Epithelial cell of prostate (primary cell): ENCODE measurements at places on chromosomes 16 and 17.

DNA sequence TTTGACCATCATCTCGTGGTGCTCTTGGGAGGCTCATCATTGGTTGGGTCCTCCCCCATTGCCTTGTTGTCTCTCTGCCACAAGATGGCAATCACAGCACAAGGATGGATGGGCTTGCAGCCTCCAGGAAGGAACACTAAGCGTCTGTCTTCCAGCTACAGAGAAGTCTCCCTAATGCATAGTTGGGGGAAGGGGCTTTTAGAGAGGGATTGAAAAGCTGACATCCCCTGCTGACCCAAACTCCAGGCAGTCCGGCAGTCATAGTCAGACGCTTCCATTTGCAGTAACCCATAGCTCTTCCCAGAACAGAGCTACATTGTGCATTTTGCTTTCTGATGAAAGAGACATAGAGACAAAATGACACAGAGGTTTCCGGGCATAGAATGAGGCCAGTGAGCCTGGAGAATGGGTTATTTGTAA, 111.4 kb downstream of the UTP18 start:
- peak; percentile 22 for DNase-seq

DNA sequence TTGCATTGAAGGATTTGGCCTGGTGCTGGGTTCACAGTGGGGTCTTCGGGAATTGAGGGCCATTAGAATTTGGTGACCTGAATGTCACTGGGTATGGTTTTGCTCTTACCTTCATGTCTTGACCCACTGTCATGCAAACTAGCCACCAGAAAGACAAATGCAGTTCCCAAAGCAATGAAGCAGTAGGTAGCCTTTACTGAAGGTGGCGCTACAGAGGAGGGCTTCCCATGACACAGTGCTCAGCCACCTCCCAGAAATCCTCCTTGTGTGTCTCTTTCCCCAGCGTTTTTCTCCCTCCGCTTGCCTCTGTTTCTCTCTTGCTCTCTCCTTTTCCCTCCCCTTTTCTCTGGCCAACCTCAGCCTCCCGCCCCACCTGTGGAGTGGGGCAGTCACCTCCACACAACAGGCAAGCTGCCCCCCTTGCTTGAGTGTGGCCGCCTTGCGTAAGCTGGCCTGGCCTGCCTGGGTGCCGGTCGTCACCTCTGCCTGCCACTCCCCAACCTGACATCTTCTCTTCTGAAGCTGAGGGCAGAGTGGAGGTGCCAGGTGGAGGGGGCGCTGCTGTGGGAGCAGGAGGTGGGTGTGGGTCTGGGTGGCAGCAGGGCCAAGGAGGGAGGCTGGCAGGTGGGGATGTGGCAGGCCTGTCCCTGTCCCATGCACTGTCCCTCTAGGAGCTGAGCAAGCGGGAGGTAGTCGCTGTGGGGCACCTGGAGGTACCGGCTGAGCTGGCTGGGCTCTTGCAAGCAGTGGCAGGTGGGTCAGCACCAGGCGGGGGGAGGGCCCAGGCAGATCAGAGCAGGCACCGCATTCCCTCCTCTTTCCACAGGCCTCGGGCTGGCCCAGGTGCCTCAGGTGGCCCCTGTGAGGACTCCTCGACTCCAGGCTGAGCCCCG, 34.7 kb downstream of the MYO15A start:
- DNase-seq: no peak

GRCh38 chr17:38705523-38705802, 390 bp downstream of the MLLT6 start:
- DNase-seq: no peak

GRCh38 chr17:19539040-19539399, 5.4 kb downstream of the SLC47A1 start:
- DNase-seq: no peak

- DNase-seq: no peak
These were observed 79.3 kb downstream of the SDR42E1 start for GRCh38 chr16:81931927-81932326.

GRCh38 chr16:25838724-25839186, 147.0 kb downstream of the HS3ST4 start:
- no peak for DNase-seq

GRCh38 chr17:48724251-48725003, 1.4 kb downstream of the PRAC2 start:
- DNase-seq: no peak

DNA sequence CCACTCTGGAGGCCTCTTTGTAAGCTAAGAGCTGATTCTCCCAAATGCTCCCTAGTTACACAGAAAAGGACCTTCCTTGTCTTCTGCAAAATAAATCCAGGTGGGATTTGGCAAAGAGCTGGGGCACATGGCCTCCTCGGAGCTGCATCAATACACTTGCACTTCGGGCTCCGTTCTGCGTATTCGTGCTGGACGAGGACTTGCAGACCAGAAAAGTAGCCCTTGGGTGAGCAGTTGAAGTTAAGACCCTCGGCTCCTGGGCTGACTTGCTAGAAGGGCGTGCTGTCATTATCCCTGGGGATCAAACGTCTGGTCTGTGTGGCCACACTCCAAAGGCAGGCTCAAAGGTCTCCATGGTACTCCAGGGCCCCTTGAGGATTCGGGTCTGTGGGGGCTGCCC, 144.2 kb upstream of the RPH3AL start:
- no peak for DNase-seq

DNA sequence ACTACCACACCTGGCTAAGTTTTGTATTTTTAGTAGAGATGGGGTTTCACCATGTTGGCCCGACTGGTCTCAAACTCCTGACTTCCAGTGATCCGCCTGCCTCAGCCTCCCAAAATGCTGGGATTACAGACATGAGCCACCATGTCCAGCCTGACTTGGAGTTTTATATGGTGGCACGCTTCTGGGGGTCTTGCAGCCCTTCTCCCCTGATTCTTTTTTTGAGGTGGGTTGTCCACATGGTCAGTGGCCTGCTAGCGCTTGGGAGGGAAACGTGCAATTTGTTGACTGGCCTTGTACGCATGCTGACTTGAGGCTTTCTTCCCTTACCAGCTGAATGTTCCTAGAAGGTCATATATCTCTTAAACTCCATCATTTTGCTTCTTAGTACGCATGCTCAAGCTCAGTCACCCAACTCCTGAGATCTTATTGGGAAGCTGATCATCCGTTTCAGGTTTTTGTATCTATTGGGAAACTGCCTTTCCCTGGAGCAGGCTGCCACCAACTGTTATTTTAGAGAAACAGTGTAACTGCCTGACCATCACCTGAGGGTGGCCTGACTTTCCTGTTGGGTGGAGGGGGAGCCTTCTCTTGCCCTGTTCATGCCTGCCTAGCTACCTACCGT, 13.7 kb upstream of the LDHD start:
- DNase-seq: no peak

DNA sequence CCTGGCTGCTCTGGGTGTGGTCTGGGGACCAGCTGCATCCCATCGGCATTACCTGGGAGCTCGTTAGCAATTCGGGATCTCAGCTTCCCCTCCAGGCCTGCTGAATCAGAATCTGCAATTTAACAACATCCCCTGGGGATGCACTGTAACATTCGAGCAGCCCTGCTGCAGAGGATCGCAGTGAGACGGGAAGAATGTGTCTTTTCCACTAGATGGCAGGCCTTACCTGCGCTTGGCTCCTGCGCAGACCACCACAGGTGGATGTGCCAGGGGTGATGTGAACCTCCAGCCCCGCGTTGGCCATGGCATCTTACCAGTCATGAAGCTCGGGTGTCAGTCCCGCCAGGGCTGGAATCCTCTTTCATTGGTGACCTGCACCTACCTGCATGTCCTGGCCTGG, 209.9 kb downstream of the PRKCB start:
- DNase-seq: no peak

- peak; percentile 62 for DNase-seq
These were observed 15.0 kb upstream of the RAI1 start for GRCh38 chr17:17666111-17666714.

- no peak for DNase-seq
These were observed 147.9 kb upstream of the MON1B start for GRCh38 chr16:77043076-77043475.

DNA sequence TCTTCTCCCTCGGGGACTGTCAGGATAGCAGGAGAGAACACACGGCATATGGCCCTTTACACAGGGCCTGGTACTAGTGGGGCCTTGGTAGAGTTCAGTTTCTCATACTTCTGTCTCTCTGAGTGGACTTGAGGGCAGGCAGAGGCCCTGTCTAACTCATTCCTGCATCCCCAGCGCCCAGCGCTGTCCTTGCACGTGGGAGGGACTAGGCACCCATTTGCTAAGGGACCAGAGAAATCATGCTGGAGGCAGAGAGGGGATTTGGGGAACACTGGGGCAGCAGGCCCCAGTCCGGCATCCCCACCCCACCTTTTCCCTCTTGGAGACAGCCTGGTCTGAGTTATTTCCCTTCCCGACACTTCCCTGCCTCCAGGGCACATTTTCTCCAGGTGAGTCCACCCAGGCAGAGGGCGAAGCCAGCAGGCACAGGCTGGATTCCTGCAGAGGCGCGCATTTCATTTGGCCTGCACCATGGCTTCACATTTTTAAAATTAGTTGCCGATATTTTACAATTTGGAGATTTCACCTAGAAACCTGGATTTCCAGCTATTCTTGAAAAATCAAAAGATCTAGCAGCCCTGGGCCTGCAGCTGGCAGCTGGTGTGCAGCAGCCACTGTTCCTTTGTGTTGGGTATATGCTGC, 9.7 kb upstream of the NKD1 start:
- DNase-seq: no peak

GRCh38 chr16:81403601-81404391, 40.8 kb upstream of the CMIP start:
- peak; percentile 18 for DNase-seq

DNA sequence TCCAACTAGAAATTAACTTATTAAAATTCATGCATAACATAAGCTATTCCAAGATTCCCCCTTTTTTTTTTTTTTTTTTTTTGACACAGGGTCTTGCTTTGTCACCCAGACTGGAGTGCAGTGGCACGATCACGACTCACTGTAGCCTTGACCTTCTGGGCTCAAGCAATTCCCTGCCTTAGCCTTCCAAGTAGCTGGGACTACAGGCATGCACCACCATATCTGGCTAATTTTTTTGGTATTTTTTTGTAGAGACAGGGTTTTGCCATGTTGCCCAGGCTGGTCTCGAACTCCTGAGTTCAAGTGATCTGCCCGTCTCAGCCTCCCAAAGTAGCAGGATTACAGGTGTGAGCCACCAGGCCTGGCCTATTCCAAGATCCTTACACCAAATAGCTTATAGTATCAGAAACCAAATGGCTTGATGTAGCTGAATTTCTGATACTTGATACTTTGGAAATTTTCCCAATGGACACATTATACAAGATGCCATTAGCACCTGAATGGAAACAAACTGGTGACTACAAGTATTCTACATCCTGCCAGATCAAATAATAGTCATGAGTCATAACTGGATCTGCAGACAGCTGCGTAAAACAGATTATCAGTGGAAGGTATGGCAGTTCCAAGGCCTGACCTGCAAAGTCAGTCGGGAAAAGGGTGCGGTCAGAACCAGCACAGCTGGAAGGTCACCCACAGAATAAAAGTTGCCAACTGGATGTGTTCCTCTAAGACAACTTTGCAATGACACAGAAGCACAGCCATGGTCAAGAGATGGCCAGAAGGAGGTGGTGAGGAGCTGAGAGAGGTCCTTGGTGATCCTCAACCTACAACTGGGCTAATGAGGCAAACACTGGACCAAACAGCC, 14.5 kb downstream of the TUBG1 start:
- DNase-seq: peak; percentile 73

GRCh38 chr17:79990704-79991103, 45.0 kb downstream of the TBC1D16 start:
- DNase-seq: no peak

- DNase-seq: no peak
These were observed 32.7 kb downstream of the TRIM37 start for GRCh38 chr17:59073972-59074371.

GRCh38 chr17:78411241-78411857, 32.9 kb downstream of the PGS1 start:
- DNase-seq: no peak

- DNase-seq: no peak
These were observed 10.6 kb downstream of the MYH3 start for GRCh38 chr17:10646392-10646990.

- peak; percentile 20 for DNase-seq
These were observed 81.2 kb upstream of the GOT2 start for GRCh38 chr16:58815181-58815888.
